ENCODE measurements at places on chromosomes 16 and 17.

DNA sequence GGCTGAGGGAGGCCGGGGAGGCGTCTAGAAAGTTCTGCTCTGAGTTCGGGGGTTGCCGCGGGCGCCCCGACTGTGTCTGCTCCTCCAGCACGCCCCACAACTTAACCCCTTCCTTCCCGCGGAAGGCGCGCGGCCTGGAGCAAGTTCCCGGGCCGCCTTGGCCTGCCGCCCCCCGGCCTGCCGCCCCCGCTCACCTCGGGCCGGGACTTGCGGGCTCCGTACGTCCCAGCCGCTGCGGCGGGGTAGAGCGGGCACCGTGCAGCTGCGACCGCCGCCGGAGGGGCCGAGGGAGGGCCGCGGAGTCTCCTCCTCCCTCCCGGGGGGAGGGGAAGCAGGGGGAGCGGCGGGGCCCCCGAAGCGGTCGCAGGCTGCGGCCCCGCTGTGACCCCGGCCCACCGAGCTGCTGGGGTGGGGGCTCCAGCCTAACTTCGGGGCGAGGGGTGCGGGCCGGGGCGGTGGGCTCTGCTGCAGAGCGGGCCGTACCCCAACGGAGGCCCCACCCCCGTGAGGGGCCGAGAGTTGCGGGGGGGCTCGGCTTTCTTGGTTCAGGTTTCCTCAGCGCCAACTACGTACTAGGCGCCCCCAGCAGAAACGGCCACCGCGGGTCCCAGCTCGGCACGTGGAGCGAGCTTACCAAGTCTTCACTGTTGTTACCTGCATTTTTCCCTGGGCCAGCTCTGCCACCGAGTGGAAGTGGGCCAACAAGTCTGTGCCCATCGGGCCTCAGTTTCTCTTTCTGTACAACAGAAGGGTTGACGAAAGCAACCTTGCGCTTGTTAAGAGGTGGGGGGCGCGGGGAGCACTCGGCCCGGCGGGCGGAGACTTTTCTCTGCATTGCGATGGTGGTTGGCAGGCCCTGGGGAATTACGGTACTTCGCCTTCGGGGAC, at the start of gene CCDC102A:
Gene CCDC102A (minus strand): TSS at position 266 of the 888 bp plus-strand sequence. CDS start 7,394 bp downstream, outside the sequence.
- peak; percentile 43 for DNase-seq

- no peak for DNase-seq
These were observed 43.4 kb downstream of the ZNF18 start for GRCh38 chr17:11953924-11954323.

GRCh38 chr17:44912763-44913544, 2.3 kb downstream of the GFAP start:
- no peak for DNase-seq

- no peak for DNase-seq
These were observed 10.7 kb downstream of the ENGASE start for GRCh38 chr17:79085154-79085920.
